ENCODE measurements at places on chromosomes 1 and 21. TPM values are rescaled to one million over a fixed set of nuclear protein-coding genes. Genes with fewer than 3 reads are reported as not detected.

- DNase-seq = no peak
Observed at GRCh38 chr1:234139966-234140365, 233.3 kb upstream of the COA6 start.

DNA sequence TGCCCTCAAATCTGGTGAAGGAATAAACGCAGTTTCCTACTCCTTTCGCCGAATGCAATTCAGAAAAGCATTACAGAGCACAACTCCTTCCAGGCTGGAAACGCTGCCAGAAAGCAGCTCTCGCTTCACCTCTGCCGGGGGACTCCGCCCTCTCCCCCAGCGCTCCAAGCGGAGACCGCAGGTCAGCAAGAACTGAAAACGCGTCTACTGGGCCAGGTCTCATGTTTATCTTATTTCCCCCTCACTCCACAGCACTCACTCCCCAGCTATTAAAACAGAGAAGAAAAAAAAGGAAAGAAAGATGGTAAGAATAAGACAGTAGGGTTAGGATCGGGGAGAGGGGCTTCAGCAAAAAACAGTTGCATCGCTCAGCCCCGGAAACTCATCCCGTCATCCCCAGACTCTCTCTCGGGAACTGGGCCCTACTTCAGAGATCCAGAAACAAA, 833 bp upstream of the RCOR3 start:
- peak; percentile 43 for DNase-seq

- no peak for DNase-seq
Observed at GRCh38 chr1:211605034-211605433, 26.1 kb upstream of the SLC30A1 start.

Gene THBS3
- total RNA-seq = 24.1 TPM

DNA sequence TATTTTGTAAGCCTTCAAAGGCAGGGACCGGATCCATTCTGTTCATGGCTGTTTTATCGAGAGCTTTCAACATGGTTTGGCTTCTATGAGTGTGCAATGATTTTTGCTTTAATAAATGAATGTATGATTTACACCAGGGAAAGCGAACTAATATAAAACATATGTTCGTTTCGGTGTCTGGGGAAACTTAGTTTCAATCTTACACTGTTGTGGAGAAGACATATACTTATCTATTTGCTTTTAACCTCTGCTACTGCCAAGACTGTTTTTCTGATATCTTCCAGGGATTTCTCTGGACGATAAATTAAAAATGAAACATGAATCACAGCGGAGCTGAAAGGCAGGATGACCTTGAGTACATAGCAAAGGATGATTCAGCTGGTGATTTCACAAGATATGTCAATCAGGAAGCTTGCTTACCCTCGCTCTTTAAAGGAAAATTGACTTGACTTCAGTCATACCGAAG, 14.7 kb upstream of the CYYR1 start:
- no peak for DNase-seq

DNA sequence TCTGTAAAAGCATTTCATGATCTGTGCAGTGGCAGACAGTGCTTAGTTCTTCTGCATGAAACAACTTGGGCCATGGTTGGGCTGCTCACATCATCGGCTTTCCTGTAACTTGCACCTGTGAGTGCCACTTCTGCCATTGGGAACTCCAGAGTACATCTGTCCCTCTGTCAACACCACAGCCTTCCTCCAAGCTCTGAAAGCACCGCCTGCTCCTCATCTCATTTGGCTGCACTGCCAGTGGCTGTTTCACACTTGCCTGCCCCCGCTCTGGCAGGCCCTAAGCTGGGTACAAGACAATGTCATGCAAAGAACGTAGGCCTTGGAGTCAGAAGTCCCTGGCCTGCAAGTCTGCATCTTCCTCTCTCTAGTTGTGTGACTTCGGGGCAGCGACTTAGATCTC, 46.4 kb downstream of the DDX20 start:
- DNase-seq = no peak

GRCh38 chr1:8669606-8670335, 147.7 kb downstream of the RERE start:
- no peak for DNase-seq

- DNase-seq = no peak
Observed at GRCh38 chr1:17777818-17778217, 22.7 kb downstream of the ACTL8 start.

Gene ITLN1
- not detected for total RNA-seq

Gene CFAP74
- total RNA-seq = not detected

DNA sequence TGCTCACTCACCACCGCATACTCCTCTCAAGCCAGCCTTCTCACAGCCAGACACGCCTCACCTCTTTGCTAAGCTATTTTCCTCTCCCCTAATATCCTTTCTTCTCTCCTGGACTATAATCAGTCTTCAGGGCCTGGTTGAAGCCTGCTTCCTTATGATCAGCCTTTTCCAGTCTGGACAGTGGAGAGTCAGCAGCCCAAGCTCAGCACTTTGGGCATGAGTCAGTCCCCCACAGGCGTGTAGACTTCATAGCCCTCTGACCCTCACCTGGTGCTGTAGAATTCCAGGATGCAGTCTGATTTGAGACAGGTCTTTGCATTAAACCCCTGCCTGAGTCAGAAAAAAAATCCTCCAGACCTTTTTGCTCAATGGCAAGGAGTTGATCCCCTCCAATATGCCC, 2.5 kb downstream of the HPCAL4 start:
- DNase-seq = no peak

DNA sequence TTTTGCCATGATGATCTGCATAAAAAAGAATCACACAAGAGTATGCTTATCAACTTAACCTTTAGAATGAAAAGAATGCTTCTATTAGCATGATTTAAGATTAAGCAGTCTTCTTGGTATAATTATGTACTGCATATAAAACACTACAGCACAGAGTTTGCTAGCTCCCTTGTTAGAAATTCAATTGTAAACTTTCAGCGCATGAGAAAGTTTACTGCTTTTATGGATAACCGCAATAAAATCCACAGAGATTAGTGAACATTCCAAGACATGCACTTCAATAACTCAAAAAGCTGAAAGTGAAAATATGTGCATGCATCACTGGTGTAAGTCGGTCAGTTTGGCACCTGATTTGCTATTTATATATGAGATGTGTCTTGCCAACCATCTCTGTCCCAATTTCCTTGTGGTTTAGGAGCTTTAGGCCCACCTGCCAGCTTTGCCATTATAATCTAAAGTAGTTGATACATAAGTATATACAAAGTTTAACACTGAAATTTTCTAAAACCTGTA, 16.9 kb downstream of the CCT8 start:
- DNase-seq = no peak

Gene TMEM82
- not detected for total RNA-seq

Gene PDPN
- not detected for total RNA-seq

GRCh38 chr1:110060034-110060661, 10.3 kb downstream of the ALX3 start:
- DNase-seq = peak; percentile 49

DNA sequence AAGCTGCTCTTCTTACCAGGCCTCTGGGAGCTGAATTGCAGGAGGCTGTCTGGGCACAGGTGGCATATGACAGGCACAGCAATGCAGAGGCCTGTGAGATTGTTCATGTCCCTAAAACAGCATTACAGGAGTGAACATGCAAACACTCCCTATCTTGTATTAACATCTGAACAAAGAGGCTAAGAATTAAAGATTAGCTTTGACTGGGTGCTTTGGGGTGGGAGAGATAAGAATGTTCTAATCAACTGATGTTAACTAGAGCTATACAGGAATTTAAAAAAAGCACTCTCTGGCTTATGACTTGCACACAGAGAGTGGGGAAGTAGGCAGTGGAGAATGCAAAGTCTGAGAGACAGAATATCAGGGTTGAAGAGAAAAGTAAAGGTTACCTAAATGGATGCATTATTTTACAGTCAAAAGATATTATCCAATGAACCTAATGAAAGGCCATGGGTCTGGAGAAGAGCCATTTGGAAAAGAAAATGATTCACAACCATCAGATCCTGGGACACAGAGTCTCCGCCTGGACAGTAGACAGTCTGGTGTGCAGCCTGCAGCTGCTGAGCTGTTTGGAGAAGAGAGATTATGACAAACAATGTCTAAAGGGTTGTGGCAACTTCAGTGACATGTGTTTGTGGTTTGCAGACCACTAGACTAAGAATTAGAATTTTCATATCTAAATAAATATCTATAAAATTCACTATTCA, 20.2 kb downstream of the DPT start:
- DNase-seq = no peak

DNA sequence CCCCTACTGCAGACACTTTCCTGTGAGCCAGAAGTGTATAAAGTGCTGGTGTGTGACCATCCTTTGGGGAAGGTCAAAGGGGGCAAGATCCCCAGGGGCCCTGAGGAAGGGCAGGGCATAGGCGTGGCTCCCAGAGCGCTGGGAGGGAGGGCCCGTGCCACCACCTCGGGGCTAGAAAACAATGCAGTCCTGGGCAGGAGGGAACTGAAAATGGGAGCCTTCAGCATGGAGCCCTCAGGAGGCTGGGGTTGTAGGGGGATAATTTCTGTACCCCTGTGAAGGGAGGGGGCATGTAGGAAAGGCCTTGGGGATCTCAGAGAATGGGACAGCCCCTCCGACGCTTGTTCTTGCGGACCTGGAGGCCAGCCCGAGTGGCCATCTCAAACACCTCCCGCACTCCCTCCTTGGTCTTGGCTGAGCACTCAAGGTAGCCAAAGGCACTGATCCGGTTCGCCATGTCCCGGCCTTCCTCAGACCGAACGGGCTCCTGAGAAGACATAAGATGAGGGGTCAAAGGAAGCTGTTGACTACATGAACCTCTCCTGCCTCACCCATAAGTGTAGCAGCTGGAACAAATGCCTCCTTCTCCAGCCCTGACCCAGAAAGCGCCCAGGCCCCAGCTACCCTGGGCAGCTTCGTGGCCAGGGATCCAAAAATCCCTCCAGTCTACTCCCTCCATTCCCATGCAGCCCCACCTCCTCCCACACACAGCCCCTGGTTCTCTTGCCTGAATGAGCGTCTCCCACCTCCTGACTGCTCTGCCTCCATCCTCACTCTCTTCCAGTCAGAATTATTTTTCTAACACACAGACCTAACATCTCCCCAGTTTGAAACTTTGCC, 5.5 kb downstream of the RHOC start:
- DNase-seq = no peak

DNA sequence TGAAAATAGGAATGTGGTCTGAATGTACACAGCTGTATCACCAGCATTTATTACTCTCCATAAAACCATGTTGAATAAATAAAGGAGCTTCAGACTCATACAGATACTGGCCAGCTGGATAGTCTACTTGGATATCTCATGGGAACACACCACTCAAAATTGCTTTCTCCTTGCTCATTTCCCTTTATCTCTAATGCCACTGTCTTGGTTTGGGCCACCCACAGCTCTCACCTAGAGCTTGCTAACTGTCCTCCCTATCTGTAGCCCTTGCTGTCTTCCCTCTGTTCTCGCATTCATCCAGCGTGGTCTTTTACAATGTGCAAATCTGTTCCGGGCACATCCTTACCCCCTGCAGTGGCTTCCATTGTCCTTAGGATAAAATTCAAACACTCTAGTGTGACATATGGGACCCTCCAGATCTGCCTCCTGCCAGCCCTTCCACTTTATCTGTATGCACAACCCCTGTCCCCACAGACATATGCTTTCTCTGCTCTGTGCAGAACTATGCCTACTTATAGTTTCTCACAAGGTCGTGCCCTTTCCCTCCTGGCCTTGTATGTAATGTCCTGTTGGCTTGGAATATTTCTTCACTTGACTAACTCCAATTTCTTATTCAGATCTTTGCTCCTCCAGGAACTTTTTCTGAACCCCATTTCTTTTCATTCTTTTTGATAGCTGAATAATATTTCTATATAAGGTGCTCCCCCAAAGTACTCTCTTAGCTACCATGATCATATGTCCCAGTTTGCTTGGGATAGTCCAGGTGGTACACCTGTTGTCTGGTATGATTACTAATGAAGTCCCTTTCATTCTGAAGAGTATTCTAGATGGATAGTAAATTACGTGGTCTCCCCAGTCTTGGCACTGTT, 2.9 kb downstream of the FLVCR1 start:
- no peak for DNase-seq

GRCh38 chr1:147189514-147189913, 17.2 kb upstream of the PRKAB2 start:
- no peak for DNase-seq

GRCh38 chr1:50333595-50333974, 89.7 kb downstream of the DMRTA2 start:
- DNase-seq = no peak

GRCh38 chr1:8217011-8217711, 100.8 kb upstream of the SLC45A1 start:
- DNase-seq = no peak

DNA sequence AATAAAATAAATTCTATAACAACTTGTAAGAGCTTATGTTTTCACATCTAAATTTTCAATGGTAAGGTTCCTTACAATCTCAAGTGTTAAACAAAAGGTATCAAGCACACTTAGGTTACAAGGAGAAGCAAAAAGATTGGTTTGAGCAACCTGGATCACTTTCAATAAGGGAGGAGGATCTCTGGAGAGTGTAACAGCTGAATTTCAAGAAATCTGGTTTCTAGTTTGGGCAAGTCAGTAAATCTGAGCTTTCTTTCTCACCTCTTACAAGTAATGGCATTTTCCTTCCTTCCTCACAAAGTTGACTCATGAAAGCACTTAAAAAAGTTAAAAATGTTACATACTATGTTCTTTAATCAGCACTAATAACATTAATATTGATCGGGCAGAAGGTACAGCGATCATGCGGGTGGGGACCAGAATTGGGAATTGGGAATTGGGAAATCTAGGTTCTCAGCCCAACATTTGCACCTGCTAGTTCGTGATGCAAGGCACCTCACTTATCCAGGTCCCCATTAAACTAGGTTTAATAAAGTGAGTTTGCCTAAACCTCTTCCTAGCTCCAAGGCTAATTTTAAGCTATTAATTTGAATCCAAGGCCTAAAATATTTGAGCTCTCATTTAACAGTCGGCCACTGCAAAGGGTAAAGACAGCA, 3.1 kb downstream of the NUCKS1 start:
- DNase-seq = no peak

GRCh38 chr1:180031664-180032063, 77.1 kb downstream of the CEP350 start:
- DNase-seq = no peak

- DNase-seq = no peak
Observed at GRCh38 chr1:119372503-119373086, 4.0 kb downstream of the HAO2 start.

DNA sequence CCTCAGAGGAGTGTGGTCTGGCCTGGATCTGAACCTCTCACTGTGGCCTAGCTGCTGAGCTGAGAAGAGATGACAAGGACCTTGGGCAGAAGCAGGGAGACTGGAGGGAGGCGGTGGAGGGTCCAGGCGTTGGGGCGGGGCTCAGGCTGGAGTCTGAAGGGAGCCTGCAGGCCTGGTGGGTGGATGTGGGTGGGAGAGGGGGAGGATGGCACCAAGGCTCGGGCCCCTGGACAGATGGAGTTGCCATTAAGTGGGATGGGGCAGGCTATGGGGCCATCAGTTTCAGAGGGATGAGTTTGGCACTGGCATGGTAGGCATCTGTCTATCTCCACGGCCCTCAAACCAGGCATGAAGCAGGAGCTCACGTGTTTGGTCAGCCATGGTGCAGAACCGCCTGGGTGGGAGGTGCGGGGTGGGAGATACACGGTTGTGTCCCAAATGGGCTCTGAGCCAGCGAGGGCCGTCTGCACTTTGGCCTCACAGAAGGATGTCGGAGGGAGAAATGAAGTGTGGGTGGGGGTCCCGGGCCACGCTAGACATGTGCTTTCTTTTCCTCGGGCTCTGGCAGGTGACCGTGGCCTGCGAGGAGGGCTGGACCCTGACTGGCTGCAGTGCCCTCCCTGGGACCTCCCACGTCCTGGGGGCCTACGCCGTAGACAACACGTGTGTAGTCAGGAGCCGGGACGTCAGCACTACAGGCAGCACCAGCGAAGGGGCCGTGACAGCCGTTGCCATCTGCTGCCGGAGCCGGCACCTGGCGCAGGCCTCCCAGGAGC, 23.6 kb downstream of the PCSK9 start:
- no peak for DNase-seq
